ENCODE measurements at places on chromosomes 4 and X.

GRCh38 chr4:133188433-133189146, 39.5 kb downstream of the PCDH10 start:
- no peak for DNase-seq

DNA sequence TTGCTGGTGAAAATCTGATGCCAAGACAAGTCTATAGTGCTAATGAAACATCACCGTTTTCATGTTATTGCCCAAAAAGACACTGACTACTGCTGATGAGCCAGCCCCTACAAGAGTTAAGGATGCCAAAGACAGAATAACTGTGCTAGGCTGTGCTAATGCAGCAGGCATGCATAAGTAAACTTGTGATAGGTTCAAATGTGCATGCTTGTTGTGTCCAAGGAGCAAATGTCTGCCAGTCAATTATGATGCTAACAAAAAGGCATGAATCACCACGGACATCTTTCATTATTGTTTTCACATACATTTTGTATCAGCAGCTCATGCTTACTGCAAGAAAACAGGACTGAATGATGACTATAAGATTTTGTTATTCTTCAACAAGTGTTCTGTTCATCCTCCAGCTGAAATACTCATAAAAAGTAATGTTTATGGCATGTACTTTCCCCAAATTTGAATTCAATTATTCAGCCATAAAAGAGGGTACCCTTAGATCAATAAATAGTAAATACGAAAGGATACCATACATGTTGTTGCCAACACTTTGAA, 306.9 kb upstream of the ARSJ start:
- DNase-seq, result no peak

- DNase-seq, result no peak
Measured at GRCh38 chr4:173259310-173259709, 74.8 kb downstream of the HMGB2 start.

DNA sequence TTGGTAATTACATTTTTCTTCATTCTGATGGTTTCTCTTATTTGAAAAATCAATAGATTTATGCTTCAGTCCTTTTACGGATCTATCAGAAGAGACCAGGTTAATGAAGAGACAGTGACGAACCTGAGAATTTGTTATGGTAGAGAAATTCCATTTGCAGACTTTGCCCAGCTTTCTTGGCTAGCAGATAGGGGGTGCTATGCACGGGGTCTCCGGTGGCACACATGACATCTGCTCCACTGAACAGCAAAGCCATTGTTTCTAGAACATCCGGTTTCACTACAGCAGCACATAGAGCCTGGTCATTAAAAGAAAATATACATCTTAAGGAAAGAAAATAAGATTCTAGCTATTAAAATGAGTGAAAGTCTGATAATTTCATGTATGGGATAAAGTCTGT, 85.1 kb downstream of the ARAP2 start:
- no peak for DNase-seq

DNA sequence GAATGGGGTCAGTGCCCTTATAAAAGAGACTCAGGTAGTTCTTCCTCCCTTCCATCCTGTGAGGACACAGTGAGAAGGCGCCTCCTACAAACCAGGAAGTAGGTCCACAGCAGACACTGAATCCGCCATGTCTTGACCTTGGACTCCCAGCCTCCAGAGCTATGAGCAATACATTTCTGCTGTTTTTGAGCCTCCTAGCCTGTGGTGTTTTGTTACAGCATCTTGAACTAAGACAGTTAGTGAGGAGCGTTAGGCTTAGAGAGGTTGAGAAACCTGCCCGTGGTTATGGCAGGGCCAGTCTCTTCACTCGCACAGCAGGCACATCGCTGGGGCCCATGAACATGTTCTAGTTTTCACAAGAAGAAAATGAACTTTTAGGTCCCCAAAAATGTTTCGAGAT, 19.7 kb downstream of the SHROOM2 start:
- no peak for DNase-seq

DNA sequence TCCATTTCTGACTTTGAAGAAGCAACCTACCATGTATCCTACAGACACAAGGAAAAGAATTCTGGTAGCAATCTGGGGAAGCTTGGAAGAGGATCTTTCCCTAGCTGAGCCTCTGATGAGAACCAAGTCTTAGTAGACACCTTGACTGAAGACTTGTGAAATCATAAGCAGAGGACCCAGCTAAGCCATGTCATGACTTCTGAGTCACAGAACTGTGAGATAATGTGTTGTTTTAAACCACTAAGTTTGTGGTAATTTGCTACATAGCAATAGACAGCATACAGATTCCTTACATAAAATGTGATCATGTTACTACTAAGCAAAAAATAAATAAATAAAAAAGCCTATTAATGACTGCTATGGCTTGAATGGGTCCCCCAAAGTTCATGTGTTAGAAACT, 71.3 kb upstream of the ANKRD50 start:
- no peak for DNase-seq

DNA sequence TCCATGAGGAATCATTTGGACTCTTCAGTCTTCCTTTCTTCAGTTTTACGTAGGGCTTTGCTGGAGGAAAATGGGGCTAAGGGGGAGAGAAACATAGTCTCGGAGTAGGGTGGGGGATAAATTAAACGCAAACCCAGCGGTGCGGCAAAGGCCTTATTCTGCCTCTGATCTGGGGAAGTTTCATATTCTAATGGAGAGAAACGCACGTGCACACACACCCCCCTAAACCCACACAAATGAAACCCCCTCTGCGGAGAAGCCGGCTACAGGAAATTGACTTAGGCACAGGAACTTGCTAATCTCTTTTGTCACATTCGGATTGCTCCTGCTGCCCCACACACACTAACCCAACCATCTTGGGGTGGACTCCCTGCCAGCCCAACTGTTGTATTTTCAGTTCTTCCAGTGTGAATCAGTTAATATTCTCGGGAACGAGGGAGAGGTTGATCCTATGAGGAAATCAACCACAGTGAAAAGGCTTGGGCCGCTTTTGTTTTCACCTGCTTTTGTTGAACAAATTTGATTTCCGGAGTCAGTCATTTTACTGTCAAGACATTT, at the start of gene RHOH:
Gene RHOH, plus strand, starts transcription at position 308 of the 558 bp plus-strand sequence. CDS start 46,356 bp downstream, outside the sequence.
- DNase-seq, result no peak

DNA sequence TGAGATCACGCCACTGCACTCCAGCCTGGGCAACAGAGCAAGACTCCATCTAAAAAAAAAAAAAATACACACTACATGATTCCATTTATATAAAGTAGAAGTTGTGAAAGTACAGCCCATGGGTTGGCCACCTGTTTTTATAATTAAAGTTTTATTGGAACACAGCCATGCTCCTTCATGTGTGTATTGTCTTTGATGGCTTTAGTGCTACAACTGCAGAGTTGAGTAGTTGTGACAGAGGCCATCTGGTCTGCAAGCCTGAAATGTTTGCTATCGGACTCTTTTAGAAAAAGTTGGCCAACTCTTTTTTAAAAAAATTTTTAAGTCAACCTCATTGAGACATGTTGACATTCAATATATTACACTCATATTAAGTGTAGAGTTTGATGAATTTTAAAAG, 41.2 kb upstream of the DUSP21 start:
- DNase-seq, result no peak

GRCh38 chrX:70437921-70438665, 6.5 kb upstream of the DLG3 start:
- DNase-seq, result no peak

GRCh38 chrX:118519411-118520215, 24.0 kb downstream of the DOCK11 start:
- DNase-seq, result no peak

- DNase-seq, result no peak
Measured at GRCh38 chr4:134720030-134720429, 518.4 kb upstream of the PABPC4L start.

DNA sequence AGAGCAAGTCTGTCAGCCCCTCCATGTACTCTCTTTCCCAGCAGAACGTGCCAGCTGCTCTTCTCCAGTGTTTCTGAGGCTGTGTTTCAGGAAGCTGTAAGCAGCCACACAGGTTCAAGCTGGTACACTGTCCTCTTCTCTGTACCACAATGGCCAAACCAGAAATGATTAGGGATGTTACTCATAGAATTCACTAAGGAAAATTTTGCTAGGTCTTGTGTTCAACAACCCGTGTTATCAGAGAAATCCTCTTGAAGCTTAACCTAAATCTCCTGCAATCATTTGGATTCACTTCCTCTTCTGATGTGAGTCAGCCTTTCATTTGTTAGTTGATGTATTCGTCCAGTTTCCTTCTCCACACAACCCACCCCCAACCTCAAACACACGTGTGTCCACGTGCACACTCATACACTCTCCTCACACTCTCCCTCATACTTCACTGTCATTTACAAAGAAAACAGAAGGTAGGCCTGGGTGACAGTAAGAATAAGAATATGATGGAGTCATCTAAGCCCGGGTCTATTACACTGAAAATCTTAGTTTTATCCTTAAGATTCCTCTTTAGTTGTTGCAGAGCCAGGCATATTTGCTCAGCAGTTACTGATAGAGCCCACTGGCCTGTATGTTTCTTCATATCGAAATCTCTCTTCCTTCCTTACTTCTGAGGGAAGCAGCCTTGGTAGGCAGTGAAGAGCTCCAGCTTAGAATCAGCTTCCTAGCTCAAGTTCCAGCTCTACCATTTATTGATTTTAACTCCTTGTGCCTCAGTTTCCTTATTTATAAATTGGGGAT, 63.4 kb downstream of the DCUN1D4 start:
- DNase-seq, result no peak

DNA sequence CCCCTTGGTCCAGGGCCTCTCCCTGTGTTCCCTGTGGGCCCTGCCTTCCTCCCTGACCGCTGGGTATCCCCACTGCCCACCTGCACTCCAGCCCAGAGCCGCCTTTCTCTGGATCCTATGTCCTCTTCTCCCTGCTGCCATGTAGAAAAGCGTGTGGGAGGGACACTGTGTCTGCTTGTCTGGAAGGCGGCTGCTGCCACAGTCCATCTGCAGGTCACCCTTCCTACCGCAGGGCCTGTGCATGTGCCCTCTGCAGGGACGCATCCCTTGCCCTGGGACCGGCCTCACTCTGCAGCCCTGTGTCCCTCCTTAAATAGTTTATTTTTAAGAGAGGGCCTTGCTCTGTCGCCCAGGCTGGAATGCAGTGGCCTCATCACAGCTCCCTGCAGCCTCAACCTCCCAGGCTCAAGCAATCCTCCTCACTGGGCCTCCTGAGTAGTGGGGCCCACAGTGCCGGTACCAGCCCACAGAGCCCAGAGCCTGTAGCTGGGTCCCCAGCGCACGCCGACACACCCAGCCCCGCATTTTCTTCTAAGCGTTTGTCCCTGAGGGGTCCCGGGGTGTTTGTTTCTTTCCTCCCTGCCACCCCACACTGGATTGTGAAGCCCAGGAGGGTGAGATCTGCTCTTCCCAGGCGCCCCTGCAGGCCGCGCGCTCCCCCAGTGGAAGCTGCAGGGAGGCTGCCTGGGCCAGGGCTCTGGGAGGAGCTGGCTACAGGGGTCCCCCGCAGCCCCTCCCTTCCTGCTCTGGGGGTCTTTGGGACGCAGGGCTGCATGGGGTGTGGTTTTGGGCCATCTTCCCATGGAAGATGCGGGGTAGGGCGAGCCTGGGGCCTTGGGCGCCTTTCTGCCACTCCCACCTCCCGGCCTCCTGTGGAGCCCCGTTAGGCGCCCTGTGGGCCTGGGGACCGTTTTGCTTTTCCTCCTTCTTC, 12.8 kb upstream of the NAT8L start:
- no peak for DNase-seq

- no peak for DNase-seq
Measured at GRCh38 chr4:1980561-1981041, 28.2 kb downstream of the NELFA start.

DNA sequence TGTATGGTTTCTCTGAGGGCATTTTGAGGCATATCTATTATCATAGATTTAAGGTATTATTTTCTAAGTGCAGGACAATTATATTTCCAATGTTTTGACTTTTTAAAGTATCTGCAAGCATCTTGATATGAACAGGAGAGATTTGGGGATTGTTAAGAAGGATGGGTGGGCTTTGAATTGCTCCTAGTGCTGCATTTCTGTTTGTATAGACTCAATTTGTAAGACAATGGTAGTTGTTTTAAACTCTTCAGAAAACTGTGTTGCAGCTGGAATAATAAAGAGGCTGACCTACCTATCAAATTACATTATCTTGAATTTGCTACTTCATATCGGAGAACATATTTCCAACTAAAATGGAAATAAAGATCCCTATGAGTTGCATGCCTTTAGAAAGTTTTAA, 570.3 kb downstream of the ADGRL3 start:
- DNase-seq, result no peak

DNA sequence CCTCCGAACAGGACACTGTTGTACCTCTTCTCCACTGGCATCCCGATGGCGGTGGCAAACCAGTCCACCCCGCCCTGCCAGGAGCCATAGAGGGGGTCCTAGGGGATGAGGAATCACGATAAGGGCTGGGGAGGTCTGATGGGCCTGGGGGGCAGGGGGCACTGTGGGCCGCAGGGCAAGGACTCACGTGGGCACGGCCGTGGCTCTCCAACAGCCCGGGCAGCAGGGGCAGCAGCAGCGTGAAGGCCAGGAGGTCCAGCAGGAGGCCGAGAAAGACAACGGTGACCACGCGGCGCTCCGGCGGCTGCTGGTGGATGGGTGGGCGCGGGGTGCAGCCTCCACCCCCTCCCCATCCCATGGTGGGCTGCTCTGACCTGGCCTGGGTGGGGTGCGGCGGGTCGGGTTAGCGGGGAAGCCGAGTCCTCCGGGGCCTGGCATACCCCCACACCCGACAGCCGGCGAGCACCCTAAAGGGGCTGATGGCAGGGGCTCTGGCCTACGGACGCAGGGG, 29.6 kb downstream of the NOP14 start:
- DNase-seq, result no peak

- DNase-seq, result no peak
Measured at GRCh38 chrX:49263631-49264030, 879 bp downstream of the FOXP3 start.

DNA sequence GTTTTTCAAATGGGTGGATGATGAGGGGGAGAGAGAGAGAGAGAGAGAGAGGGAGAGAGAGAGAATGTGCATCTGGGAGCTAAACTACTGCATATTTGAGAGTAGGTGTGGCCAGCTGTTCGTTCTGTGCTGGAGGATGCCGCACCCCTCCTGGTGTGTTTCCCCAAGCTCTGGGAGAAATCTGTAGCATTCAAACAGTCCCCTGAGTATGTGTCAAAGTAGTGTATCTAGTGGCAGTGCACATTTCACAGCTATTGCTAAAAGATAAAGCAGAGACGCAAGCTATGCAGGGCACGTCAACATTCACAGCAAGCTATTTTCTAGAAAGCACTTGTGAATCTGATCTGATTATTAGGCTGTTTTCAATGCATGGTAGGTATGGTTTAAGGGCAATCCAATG, 83.5 kb upstream of the LIMCH1 start:
- no peak for DNase-seq

DNA sequence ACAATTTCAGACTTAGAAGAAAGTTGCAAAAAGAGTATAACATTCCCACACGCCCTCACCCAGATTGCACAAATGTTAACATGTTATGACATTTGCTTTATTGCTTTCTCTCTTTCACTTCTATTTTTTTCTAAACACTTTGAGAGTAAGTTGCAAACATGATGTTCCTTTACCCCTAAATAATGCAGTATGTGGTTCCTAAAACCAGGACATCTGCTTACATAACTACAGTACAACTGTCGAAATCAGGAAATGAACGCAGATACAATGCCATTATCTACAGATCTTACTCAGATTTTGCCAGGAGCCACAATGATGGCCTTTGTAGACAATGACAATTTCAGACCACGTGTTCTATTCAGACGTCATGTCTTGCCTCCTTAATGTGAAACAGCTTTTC, 22.4 kb downstream of the SH3TC1 start:
- DNase-seq, result no peak

Data from NCI-H2081 (cell line).